Stimulated activated CD8-positive, alpha-beta memory T cell treated with anti-CD3 and anti-CD28 coated beads, Interleukin-2, amount 100 ng/mL, for 1 hour (primary cell): ENCODE measurements at places on chromosomes 4 and X.

DNA sequence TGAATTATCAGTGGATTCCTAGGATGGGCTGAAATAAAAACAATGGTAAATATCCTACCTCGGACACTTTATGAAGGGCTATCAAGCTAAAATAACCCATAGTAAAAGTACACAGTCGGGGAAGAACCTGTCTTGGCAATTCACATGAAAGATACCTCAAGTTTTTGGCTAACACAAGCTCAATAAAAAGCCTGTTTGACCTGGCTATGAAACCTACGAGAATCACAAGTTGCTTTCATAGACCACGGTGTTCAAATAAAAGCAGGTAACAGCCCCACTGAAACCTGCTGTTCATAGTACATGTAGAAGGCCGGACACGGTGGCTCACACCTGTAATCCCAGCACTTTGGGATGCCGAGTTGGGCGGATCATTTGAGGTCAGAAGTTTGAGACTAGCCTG lies 12.3 kb downstream of the RLIM start:
- no peak for DNase-seq

- DNase-seq = peak; percentile 43
Measured at GRCh38 chr4:139301821-139302611, at the start of gene NDUFC1. Gene NDUFC1 (minus strand): TSS chr4:139302477. CDS start chr4:139295798, 6,679 bp downstream.

- no peak for DNase-seq
Measured at GRCh38 chrX:120304256-120304655, 7.0 kb downstream of the TMEM255A start.

DNA sequence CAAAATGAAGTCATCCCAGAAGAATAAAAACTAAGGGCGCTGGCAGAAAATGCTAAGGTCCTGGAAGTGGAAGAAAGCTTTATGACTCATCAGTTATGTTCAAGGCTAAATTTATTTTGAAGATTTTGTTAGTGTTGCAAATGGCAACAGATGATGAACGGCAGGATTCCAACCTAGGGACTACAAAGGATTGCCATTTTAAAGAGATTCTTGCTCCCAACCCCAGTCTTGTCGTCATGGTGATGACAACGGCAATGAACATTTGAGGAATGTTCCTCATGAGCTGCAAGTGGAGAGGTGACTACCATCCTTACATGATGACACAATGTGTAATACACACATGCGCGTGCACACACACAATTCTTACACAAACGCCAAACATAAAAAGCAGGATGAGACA lies 54.4 kb upstream of the FTHL17 start:
- DNase-seq = no peak
